ENCODE measurements at places on chromosomes 1 and 21. TPM values are rescaled to one million over a fixed set of nuclear protein-coding genes. Genes with fewer than 3 reads are reported as not detected.

The C4BPA gene
- 0.40 TPM for polyA plus RNA-seq

The CLCA1 gene
- polyA plus RNA-seq = not detected

The FHAD1 gene
- 2.4 TPM for polyA plus RNA-seq

The WNT2B gene
- polyA plus RNA-seq = 1.8 TPM

The MYOM3 gene
- 27.5 TPM for polyA plus RNA-seq

The SELENBP1 gene
- polyA plus RNA-seq = 45.9 TPM

The CFAP107 gene
- polyA plus RNA-seq = 0.82 TPM

The PLA2G4A gene
- polyA plus RNA-seq = 11.6 TPM

The ZNF670 gene
- 8.7 TPM for polyA plus RNA-seq

The RGS1 gene
- polyA plus RNA-seq = 3.5 TPM

The TCHH gene
- 0.03 TPM for polyA plus RNA-seq

The C1QA gene
- polyA plus RNA-seq = 14.3 TPM

The SLC1A7 gene
- 0.08 TPM for polyA plus RNA-seq

The CRP gene
- not detected for polyA plus RNA-seq

The DLGAP3 gene
- 2.0 TPM for polyA plus RNA-seq

The SLAMF9 gene
- not detected for polyA plus RNA-seq

The PGBD2 gene
- polyA plus RNA-seq = 12.4 TPM

The TFF2 gene
- not detected for polyA plus RNA-seq

The RAB25 gene
- 62.7 TPM for polyA plus RNA-seq

The ANKRD34A gene
- polyA plus RNA-seq = 0.51 TPM

The HCN3 gene
- polyA plus RNA-seq = 9.0 TPM

Measured in right renal cortex interstitium (tissue), 3 donors.